Upper lobe of right lung (tissue), 1 donor: ENCODE measurements at places on chromosomes 1 and 21.

DNA sequence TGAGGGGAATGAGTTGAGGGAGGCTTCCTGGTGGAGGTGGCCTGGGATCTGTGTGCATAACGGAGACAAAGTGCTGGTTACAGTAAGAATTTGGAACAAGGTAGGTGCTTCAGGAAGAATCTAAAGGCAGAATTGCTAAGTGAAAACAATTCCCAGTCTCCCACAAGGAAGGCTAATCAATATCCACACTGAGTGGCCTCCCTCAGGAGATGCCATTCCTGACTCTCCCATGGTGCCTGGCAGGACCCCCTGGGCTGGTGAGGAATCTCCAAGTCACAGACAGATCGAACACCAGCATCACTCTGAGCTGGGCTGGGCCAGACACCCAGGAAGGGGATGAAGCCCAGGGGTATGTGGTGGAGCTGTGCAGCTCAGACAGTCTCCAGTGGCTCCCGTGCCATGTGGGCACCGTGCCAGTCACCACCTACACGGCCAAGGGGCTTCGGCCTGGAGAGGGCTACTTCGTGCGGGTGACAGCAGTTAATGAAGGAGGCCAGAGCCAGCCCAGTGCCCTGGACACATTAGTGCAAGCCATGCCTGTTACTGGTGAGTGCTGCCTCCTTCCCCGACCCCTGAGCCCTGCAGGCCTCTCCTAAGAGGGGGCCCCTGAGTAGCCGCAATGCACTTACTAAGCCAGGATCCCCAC lies 30.7 kb downstream of the IGFN1 start:
- no peak for DNase-seq

DNA sequence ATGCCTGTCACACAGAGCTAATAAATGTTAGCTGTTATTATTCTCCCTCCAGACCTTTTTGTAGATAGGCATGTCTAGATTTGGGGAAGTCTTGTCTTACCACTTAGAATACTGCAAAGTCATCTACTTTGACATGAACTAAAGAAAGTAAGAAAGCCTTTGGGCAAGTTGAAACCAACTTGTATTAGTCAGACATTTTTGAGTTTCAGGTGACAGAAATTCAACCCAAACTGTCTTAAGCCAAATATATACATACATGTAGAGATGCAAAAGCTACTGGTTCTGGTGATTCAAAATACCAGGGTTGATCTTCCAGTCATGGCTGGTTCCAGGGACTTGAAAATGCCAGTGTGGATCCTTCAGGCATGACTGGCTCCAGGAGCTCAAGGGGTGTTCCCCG lies 276.8 kb upstream of the TMEM51 start:
- DNase-seq, result no peak

GRCh38 chr1:167119696-167120095 lies 25.8 kb downstream of the STYXL2 start:
- DNase-seq, result no peak

DNA sequence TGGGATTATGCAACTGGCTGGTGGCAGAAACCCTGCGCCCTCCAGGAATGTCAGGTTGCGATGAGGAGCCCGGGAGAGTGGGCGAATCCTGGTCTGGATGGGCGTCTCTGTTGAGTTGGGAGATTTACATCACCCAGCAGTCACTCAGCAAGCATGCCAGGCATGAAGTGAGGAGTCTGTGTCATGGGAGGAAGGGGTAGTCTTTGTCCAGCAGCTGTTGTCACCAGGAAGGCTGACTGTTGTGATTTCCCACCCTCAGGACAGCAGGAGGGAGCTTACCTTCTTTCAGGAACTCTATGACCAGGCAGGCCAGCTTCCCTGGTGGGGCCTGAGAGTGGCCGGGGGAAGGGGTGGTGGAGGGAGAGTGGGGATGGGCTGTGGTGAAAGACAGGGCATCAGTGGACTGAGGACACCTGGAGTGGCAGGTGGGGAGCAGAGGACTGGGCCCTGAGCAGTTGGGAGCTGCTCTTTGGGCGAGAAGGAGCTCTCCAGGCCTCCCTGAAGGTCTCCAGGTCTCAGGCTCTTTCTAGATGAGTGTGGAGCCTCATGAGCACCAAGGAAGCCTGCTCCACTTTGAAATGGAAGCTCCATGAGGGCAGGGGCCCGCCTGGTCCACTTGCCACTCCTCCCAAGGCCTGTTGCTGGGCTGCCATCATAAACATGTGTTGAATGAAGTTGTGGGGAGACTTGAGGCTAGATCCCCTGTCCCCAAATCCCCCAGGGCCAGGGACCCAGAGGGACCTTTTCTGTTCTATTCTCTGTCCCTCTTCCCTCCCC lies 21.3 kb upstream of the PKP1 start:
- no peak for DNase-seq

DNA sequence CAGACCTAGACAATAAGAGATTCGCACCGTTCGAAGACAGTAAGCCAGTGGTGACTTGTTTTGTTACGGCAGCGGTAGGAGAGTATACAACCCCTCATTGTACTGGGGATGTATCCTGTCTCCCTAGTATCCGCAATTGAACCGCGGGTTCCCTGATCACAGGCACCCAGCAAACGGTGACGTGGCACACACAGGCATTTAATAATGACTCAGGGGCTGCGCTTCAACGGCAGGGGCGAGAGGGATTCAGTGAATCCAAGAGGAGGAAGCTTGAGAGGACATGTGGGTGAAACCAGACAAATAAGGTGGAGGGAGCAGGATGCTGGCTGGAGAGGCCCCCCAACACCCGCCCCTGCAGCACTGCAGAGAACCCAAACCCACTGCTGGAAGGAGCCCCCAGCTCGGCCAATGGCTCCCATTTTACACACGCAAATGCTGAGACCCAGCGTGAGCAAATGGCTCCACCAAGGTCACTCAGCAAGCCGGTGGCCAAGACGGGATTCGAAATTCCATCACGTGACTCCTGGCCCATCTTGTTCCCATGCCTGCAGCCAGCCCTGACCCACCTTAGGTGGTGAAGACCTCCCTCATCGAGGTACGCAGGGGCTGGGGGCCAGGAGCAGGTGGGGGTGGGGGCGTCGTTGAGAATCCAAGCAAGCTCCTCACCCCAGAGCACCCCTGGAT lies 149.9 kb downstream of the SYF2 start:
- no peak for DNase-seq

- DNase-seq, result no peak
These were observed 473.3 kb upstream of the PLXNA2 start for GRCh38 chr1:208717525-208717924.

DNA sequence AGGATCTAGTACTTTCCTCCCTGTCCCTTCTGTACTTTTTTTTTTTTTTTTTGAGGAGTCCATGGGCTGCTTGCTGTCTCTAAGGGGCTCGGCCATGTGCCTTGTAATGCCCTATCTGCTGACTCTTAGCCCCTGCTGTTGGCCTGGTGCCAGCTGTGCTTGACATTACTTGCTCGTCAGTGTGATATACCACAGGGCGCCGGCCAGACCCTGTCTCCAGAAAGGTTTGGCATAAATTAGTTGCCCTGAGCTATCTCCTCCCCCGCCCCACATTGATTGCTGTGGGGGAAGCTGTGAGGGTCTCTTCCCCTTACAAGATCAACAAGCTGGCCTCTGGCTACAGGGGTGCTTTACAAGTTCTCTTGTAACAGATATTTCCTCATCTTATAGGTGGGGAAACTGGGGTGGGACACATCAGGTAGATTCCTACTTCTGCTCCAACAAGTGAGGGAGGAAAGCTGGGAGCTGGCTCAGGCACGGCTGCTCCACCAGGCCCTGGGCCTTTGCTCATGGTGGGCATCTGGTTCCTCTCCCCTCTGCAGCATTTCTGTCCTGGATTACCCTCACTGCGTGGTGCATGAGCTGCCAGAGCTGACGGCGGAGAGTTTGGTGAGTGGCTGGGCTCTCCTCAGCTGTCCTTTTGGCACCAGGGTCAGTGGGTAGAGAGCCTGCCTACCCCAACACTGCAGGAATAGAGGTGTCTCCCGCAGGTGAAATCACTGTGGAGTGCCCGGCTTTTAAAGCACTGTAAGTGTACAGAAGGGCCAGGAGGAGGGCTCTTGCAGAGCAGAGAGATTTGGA lies 15.6 kb downstream of the STRIP1 start:
- DNase-seq, result no peak

DNA sequence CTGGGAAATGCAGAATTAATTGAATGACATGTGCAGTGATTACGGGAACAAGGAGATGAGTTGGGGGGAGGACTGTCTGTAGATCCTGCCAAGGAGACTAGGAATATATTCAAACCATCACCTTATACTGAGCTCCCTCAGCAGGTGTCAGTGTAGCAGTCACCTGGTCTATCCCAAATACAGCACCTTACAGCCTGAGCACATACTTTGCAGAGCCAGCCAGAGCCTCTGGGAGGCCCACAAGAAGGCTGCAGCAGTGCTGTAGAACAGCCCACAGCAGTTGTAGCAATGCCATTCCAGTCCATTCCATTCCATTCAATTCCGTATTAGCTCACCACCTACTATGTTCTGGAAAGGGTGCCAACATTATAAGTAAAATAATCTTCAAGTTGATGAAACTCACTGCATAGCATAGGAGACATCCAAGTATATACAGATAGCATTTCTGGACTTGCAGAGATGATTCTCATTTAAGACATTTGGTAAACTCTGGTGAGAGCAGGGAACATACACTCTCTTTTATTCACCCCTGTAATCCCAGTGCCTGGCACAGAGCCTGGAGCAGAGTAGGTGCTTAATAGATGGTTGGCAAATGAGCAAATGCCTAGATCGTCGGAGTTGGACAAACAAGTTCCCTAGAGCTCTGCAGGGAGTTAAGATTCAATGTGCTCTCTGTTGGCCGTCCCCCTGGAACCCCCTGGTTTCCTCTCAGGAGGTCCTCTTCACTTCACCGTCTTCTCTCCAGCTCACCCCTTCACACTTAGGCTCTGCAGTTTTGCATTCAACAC lies 44.7 kb downstream of the KCNC4 start:
- DNase-seq, result no peak

- DNase-seq, result no peak
These were observed 23.4 kb upstream of the PTP4A2 start for GRCh38 chr1:31961536-31961935.

GRCh38 chr1:16903054-16903453 lies 7.3 kb downstream of the RNU1-2 start:
- no peak for DNase-seq

DNA sequence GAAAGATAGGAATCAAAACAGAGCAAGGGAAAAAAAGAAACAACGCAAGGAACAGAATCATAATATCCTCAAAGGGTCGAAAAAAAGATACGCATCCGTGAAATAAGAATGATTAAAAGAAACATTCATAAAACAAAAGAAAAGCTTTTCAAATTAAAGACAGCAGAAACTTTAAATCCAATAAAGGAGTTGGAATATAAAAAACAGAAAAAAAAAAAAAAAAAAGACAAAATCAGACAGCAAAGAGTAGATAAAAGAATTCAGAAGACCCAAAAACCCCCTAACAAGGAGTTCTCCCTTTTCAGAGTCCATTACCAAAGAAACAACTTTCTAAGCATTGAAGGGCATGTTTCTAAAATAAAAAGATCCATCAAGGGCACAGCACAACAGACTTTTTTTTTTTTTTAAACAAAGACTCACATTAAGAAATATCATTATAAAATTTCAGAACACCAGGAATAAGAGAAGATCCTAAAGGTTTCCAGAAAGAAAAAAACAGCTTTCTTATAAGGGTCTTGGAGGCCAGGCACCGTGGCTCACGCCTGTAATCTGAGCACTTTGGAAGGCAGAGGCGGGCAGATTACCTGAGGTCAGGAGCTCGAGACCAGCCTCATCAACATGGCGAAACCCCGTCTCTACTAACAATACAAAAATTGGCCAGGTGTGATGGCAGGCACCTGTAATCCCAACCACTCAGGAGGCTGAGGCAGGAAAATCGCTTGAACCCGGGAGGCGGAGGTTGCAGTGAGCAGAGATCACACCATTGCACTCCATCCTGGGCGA lies 44.7 kb downstream of the ENAH start:
- DNase-seq, result no peak

GRCh38 chr1:39901714-39902459 lies at the start of gene MYCL:
TSS of gene MYCL (minus strand) at chr1:39901917. CDS start at chr1:39901434, 483 bp downstream.
- peak; percentile 95 for DNase-seq

GRCh38 chr1:243596431-243597062 lies 253.5 kb downstream of the AKT3 start:
- DNase-seq, result no peak

DNA sequence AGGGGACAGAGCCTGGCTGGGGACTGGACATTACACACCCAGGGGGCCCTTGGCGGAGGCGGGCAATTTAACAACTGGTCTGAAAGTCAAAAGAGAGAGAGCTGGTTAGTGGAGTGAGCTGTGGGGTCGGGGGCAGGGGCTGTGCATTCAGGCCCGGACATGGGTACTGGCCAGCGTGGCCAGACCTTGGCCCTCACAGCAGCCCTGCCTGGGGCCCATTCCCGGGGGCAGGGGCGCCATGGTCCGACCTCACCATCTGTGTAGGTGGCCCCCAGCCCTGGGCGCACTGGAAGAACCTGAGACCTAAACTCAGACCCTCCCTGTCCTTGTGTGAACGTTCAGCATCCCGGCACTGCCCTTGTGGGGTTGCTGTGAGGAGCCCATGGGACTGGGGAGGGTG lies 5.0 kb downstream of the CLDN19 start:
- DNase-seq, result no peak

DNA sequence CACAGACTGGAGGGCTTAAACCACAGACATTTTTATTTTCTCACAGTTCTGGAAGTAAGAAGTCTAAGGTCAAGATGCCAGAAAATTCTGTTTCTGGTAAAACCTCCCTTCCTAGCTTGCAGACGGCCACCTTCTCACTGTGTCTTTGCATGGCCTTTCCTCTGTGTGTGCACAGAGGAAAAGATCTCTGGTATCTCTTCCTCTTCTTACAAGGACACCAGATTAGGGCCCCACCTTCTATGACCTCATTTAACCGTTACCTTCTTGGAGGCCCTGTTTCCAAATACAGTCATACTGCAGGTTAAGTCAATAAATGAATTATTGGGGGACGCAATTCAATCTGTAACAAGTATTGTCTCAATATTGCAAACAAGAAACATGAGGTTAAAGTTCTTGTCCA lies 63.0 kb upstream of the PRDX6 start:
- DNase-seq, result no peak

- no peak for DNase-seq
These were observed 24.8 kb upstream of the NMNAT2 start for GRCh38 chr1:183443011-183443410.

- no peak for DNase-seq
These were observed 193.7 kb upstream of the OLFM3 start for GRCh38 chr1:102190429-102190828.
